ENCODE measurements at places on chromosomes 11 and 22.

DNA sequence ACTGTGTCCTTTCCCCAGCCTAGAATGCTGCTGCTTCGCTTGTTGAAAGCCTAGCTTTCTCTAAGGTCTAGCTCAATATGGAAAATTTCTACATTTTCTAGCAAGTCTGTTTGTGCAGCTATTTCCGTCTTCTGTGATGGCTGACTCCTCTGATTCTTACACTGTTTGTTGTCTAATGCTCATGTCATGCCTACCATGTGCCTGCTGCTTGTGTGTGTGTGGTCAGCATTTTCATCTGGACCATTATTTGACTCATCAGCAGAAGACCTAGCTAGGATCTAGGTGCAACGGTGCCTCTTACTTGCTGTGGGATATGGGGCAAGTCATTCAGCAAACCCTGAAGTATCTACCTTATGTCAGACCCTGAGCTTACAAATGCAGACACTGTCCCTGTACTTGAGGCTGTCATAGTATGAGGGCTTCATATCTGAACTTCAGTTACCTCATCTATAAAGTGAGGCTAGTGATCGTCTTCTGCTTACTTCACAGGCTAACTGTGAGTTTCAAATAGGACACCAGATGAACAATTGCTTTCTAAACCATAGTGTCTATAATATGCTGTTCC lies 86.5 kb upstream of the MYO18B start:
- no peak for DNase-seq

DNA sequence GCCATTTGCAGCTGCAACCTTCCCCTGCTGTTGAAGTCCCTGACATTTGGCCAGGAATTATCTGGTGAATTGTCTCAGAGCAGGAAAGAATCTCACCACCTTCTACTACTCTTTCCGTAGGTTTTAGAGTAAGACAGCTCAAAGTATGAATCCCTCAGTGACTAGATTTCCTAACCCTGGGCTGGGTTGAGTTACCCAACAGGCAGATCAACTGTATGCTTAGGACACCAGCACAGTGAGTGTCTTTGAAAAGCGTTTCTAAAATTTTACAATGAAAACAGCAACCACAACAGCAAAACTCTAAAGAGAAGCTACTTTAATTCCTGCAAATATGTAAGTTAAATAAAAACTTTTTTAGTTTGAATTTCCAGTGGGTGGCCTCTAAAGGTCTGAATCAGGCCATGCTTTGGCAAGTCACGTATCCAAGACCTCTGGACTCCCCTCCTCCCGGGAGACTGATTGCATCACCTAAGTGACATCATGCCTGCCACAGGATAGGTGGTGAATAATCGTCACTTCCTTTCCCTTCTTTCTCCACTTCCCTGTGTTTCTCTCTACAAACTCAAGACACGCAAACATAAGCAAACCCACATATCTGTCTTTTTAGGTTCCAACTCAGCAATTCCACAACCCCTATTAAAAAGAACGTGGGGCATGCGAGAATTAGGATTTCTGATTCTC lies 7.8 kb downstream of the OR8B12 start:
- no peak for DNase-seq

DNA sequence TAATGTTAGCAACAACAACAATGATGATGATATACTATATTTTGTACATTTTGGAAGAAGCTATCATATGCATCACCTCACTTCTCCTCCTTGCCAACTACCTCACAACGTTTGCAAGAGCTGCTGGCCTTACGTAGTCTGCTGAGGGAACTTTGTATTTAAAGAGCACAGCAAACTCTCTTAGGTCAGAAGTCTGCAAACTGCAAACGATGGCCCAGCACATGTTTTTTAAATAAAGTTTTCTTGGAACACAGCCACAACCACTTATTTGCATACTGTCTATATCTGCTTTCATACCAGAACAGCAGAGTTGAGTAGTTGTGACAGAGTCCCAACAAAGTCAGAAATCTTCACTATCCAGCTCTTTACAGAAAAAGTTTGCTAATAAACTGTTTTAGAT lies 261.7 kb downstream of the TENM4 start:
- DNase-seq, result no peak

DNA sequence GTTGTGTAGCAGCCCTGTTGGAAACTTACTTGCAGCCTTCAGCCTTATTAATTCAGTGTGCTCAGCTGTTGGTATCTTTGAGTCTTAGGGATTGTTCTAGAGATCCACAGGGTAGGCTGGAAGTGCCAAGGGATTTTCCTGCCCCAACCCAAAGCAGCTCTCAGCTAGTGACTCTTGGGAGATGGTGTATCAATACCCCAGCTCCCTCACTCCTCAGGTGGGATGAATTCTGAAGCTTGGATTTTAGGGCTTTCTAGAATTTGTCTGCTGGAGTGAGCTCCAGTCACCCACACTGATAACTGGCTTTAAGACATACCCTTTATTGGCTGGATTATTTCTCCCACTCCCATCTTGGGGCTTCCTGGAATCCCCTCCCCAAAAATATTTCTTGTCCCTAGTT lies 493.0 kb downstream of the MN1 start:
- DNase-seq, result no peak

DNA sequence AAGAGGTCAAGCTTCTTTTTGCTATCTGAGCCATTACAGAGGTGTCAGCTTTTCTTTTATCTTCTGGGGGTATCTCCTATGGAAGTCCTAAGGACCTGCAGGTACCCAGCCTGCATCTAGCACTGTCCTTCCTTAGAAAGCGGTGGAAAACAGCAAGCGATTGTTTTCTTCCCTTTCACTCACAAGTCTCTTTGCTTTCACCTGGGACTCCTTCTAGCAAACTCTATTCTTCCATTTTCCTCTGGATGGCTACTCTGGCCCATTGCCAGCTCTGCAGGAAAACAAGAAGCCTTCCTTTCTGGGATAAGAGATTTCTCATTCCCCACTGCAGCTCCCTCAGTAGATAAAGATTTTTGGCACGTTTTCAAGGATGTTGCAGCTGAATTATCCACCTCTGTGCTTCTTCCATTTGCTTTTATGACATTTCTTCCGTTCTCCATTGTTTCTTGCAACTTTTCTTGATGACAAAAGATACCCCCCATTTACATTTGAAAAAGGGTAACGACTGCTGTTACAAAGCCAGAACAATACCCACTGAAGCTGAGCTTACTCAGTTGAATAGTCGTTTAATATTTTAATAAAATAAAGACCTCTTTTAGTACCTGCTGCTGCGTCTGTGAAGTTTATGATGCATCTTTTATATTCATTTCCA lies 40.2 kb upstream of the BDNF start:
- DNase-seq, result no peak

GRCh38 chr11:44310463-44311272 lies 729 bp upstream of the ALX4 start:
- DNase-seq, result no peak

DNA sequence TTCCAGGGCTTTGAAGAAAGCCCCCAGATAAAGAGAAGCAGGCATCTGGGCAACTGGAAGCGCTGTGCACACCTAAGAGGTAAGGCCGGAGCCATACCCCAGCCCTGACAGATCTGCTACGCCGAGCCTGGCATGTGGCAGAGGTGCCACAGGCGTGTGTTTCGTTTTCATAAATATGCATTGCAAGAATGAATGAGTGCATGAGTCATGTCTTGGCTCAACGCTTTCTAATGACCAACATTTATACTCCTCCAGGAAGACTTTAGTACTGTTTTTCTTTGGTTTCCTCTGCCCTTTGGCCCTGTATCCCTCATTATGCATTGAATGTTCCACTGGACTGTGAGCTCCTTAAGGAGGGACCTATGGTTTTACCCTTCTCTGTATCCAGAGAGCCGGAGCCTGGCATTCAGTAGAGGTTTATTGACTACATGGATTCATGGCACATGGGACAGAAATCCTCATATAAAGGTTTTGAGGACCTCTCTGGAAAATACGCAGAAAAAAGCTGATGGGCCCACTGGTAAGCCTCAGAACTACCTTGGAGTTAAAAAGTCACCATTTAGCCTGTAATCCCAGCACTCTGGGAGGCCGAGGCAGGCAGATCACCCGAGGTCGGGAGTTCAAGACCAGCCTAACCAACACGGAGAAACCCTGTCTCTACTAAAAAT lies 38.9 kb upstream of the CSNK2A3 start:
- DNase-seq, result no peak

DNA sequence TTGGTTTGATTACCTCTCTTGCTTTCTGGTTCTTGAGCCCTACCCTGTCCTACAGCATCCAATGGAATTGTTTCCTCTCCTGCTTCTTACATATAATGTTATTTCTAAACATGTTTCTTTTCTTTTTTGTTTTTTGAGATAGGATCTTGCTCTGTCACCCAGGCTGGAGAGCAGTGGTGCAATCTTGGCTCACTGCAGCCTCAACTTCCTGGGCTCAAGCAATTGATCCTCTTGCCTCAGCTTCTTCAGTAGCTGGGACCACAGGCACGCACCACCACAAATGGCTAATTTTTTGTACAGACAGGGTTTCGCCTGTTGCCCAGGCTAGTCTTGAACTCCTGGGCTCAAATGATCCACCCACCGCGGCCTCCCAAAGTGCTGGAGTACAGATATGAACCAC lies 105.9 kb downstream of the SGSM3 start:
- no peak for DNase-seq

- no peak for DNase-seq
Measured at GRCh38 chr11:10878408-10879214, 20.8 kb upstream of the ZBED5 start.

- DNase-seq, result peak; percentile 77
Measured at GRCh38 chr11:46380340-46381047, 975 bp upstream of the MDK start.

- peak; percentile 38 for DNase-seq
Measured at GRCh38 chr22:23684561-23685031, 6.2 kb upstream of the RGL4 start.

GRCh38 chr11:4068962-4069361 lies 25.6 kb upstream of the RRM1 start:
- DNase-seq, result no peak

GRCh38 chr22:25928038-25928437 lies 186.1 kb downstream of the MYO18B start:
- DNase-seq, result no peak

GRCh38 chr11:114499756-114500155 lies 59.9 kb downstream of the NXPE1 start:
- no peak for DNase-seq

DNA sequence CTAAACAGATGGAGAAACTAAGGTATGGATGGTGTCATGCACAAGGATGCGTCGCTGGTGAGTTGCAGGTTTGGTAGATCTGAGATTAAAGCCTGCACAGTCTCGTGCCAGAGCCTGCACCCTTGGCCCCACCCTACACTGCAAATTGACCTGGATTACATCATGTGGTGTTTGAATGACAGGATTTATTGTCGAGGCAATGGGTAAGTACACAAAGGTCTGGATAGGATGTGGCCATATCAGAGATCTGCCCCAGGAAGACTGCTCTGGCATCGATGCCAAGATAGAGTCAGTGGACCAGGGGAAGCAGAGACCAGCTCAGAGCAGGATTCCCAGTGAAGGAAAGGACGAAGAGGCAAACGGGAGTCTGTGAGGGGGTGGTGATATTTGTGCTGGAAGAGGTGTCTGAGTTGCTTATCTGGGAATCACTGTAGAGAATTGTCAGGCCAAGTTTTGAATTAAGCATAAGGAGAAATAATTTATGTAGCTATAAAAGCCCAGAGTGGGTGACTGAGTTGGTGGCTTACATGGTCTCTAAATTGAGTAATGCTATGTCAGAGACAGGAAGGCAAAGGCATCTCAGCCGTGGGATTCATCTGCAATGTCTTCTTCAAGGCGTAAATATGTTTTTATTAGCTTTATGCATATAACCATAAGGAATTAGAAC lies 499.6 kb upstream of the B3GAT1 start:
- DNase-seq, result no peak

DNA sequence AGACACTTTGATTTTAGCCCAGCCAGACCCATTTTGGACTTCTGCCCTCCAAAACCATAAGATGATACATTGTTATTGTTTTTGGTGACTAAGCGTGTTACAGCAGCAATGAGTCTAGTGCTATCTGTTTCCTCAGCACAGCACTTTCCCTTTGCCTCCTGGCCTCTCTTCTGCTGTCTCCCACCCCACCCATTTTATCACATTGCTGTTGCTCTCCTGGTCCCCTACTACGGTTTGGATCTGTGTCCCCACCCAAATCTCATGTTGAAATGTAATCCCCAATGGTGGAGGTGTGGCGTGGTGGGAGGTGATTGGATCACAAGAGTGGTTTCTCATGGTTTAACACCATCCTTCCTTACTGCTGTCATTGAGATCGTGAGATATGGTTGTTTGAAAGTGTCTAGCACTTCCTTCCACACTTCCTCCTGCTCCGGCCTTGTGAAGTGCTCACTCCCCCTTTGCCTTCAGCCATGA lies 59.8 kb upstream of the CD82 start:
- no peak for DNase-seq

- DNase-seq, result no peak
Measured at GRCh38 chr11:116166573-116167465, 606.0 kb downstream of the BUD13 start.

GRCh38 chr11:111981270-111981669 lies 43.9 kb upstream of the DLAT start:
- DNase-seq, result no peak

DNA sequence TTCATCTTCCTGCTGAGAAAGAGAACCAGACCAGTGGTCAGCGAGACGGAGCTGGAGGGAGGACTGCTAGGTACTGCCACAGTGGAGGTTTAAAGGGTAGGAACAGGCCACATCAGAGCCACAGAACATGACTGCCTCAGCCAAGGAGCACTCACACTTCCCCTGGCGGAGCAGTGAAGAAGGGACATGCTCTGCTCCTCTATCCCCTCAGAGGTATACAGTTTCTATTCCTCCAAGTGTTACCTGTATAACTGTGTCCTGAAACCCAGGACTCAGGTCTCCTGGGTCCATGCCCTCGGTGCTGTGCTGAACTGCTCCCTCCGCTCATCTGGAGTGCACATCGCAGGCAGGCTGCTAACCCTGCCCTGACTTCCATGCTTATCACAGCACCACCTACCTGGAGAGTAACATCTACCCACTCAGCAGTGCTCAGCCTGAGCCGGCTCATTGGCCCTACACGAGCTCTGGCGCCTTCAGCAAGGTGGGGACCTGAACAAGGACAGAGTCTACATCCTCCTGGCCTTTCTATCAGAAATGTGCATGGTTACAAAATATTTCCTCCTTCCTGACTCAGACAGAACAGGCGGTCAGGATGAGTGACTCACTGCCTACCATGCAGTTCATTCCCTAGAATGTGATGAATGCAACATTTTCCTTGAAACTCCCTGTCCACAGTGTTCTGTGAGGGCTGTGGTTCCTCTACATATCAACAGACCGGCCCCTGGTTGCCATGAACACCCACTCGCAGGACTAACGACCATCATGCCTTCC lies 52.9 kb downstream of the C11orf58 start:
- peak; percentile 67 for DNase-seq

DNA sequence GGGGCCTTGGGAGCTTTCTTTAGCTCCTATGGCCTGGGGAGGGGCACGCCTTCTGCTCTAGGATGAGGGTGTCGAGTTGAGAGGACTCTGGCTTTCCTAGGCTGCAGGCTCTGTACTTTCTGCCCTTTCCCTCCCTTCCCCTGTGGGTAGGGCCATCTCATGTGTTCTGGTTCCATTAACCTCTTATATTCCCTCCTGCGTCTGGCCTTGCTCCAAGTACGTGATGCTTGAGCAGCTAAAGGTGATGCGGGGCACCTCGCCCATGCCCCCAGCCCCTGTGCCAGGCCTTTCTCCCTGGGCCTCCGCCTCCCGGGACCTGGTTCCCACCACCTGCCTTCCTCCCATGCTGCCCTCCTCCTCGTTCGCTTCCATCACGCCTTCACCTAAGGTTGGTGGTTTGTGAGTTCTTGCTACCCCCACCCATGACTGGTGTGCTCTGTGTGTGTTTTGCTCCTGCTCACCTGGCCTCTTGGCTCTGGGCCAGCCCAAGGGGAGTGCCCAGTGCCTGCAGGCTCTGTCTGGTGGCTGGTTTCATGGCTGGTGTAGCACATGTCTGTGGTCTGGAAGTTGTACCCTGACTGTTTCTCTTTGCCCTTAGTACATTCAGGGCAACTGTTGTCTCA lies 34.1 kb downstream of the PHLDB1 start:
- no peak for DNase-seq

All from adrenal gland (tissue), 19 donors.